ENCODE measurements at places on chromosomes 4 and X.
A peak's percentile ranks its signal among the peaks of the same experiment; 100 is the strongest.

- no peak for DNase-seq
Measured at GRCh38 chrX:41137589-41137988, 52.3 kb downstream of the USP9X start.

DNA sequence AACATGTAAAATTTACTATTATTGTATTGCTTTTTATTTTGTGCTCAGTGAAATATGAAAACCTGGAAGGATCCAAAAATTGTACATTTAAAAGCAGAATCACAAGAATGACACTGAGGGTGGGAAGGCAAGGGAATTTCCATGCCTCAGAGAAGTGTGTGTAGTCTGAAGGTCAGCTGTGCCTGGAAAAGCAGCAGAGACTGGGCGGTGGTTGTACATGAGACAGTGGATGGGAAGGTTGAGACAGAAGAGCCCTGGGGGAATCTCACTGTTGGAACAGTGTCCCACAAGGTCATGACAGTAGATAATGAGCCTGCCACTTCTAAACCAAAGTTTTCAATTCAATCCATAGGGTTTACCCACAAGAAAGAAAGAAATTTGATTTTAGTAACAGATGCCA lies 17.1 kb upstream of the ANTXR2 start:
- DNase-seq = no peak

DNA sequence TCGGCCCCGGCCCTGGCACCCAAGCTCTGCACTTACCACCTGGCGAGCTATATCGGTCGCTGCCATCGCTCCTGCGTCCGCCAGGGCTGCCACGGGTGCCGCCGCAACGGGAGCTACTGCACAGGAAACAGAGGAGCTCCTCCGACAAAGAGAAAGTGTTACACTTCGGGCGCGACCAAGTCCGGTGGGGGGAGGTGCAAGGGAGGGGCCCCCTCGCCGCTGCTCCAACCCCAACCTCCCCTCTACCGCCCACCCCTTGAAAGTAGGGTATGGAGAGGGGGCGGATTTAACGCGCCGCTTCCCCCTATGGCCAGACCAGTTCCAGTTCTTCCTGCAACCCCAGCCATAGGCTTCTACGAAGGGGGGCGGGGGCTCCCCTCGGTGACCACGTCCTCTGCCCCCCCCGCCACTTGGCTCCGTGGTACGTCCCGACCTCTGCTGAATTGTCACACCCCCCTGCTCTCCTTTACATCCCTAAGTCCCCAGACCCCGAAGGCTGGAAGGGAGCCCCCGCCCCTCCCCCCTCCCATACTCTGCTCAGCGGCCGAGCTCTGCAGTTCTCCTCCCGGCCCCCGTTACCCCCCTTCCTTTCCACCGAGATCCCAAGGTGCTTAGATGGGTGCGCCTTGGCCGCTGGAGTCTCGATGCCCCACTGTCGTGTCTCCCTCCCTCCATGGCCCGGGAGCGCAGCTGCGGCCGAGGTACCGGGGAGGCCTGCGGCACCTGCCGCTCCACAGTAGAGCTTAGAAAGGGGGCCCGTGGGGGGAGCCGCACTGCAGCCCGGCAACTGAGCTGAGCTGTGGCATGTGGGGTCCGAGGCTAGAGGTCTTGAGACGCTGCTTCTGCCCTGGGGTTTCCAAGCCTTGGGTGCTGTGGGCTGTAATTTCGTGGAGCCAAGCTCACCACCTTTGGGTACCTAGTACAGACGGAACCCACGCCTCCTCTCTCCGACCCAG lies at the start of gene SEPTIN6:
SEPTIN6 (minus strand) TSS at position 129 of the 956 bp plus-strand sequence; CDS start at position 66, 63 bp downstream.
- peak; percentile 43 for DNase-seq

- no peak for DNase-seq
Measured at GRCh38 chr4:118997601-118998000, 108.9 kb downstream of the SYNPO2 start.

DNA sequence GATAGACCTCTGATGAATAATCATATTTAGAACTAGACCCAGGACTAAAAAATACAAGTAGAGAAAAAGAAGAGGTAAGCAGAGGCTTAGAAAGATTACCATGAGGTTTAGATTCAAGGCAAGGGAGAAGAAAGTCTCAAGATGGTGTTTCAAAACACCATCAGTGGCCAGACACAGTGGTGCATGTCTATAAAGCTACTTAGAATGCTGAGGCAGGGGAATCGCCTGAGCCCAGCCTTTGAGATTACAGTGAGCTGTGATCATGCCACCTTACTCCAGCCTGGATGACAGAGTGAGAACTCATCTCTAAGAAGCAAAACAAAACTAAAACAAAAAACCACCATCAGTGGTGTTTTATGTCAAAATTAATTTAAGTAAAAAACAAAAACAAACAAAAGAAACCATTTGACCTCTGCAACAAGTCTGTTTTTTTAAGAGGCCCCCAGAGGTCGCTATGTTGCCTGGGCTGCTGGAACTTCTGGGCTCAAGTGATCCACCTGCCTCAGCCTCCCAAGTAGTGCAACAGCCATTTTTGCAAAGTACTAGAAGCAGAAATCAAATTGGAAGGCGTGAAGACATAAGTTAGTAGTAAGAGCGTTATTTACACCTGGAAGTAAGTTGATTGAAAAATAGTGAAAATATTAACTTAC lies 784.3 kb downstream of the ADGRL3 start:
- DNase-seq = no peak

DNA sequence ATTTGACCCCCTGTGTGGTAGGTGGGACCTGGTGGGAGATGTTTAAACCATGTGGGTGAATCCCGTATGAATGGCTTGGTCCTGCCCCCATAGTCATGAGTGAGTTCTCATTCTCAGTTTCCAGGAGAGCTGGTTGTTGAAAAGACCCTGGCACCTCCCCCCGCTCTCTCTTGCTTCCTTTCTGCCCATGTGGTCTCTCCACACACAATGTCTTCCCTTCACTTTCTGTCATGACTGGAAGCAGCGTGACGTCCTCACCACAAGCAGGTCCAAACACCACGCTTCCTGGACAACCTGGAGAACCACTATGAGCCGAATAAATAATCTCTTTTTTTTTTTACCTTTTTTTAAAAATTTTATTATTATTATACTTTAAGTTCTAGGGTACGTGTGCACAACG lies 3.5 kb upstream of the CSF2RA start:
- DNase-seq = no peak

DNA sequence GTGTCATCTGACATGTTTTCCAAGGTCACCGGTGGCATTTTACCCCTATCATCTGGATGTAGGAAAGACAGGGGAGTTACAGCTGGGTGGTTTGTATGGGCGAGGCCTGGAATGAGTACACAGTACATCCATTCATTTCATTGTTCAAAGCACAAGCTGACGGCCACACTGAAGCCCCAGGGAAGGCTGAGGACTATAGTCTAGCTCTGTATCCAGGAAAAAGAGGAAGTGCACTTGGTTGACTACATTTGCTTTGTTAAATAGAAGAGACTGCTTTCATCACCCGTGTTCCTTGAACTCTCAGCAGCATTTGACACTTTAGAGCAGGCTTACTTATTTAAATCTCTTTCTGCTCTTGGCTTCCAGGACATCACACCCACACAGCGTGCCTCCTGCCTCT lies 1041.0 kb upstream of the TENM3 start:
- DNase-seq = no peak

DNA sequence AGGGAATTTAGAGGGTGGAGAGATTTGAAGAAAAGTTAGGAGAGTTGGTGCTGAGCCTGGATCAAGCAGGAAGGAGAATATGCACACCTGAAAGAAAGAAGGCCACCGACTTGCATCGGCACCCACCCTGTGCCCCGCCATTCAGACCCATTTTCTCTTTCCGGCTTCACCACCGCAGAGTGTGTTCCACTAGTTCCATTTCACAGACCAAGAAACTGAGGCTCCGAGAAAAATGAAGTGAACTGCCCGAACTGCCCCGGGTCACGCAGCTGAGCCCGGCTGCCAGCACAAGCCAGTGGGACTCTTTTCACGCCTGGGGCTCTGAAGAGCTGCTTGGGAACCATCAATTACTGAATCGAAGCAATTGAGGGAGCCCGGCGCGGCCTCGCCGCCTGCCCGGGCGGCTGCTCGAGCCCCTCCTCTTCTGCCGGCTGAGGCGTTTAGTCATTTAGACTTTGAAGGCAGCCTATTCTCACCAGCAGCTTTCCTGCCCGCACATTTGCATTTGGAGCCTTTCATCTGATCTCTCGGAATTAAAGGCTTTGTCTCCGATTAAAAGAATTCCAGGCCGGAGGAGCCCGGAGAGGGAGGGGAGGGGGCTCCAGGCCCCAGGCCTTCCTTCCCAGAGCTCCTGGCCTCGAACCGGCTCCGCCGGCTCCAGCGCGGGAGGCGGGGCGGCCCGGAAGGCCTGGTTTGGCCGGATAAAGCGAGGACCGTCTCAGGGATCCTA lies 140.2 kb upstream of the PJA1 start:
- DNase-seq = no peak

DNA sequence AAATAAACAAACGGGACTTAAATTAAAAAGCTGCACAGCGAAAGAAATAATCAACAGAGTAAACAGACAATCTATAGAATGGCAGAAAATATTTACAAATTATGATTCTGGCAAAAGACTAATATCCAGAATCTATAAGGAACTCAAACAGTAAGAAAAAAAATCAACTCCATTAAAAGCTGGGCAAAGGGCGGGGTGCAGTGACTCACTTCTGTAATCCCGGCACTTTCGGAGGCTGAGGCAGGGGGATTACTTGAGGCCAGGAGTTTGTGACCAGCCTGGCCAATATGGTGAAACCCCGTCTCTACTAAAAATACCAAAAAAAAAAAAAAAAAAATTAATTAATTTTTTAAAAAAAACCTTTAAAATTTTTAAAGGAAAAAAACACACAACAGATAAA lies 109.0 kb downstream of the ATP11C start:
- DNase-seq = no peak

DNA sequence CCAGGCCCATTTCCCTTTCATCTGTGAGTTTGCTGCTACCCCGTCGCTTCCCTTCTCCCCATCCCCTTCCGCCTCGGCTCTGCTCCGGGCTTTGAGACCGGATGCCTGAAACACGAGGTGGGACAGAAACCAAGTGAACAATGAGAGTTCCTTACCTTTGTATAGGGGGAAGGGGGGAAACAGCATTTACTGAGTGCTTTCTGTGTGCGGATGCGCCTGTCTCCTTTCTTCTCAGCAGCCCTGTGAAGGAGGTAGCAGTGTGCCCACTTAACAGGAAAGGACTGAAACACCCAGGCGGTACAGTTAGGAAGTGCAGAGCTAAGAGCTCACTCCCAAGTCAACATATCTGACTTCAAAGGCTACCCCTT lies 43.2 kb upstream of the TMSB15B start:
- DNase-seq = peak; percentile 71

- DNase-seq = no peak
Measured at GRCh38 chr4:1984406-1985191, 24.2 kb downstream of the NELFA start.

DNA sequence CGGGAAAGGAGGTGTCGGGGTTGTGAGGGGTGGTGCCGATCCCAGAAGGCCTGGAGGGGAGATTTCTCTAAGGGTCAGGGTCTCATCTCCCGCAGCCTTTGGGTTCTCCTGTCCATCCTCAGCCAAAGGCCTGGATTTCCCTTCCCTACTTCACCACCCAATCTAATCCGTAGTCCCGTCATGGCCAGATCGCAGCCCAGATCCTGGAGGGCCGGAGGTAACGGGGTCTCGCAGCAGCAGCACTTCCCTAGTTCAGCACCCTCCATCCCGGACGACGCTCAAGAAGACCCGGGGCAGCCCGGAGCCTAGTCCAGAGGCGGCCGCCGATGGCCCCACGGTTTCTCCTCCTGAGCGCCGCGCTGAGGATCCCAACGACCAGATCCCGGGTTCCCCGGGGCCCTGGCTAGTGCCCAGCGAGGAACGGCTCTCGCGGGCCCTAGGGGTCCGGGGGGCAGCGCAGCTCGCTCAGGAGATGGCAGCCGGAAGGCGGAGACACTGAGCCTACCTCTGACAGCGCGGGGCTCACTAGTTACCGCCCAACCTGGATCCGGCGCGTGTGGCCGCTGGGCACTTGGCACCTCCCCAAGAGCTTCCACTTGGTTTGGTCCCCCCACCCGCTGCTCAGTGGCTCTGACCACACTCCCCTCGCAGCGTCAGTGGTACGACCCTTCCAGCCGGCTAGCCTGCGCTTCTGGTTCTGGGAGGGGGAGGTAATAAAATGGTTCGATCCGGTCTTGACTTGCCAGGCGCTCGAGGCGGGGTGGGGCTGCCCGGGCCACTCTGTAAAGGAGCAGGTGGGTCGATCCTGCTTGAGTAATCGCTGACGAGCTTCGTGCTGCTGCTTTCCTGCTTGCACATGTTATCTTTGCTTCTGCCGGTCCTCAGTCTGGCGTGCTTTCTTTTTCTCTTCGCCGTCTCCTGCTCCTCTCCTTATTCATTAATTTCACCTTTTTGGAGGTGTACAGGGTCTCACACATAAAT lies 3.6 kb downstream of the MAGIX start:
- peak; percentile 44 for DNase-seq

DNA sequence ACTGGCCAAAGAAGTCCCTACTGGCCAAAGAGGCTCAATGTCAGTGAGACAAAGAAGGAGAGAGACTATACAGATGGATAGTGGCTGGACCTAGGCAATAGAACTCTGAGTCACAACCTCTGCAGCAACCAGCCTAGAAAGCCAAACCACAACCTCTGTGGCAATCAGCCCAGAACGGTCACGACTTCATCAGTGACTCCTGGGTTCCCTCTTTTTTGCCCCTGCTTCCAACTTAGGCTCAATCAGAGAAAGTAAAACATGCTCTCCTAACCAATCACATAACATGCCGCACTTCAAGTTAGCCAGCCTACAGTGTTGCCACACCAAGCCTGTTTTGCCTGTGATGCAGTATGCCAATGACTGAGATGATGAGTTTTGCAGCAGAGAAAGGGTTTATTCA lies 203.4 kb downstream of the ANAPC10 start:
- no peak for DNase-seq

DNA sequence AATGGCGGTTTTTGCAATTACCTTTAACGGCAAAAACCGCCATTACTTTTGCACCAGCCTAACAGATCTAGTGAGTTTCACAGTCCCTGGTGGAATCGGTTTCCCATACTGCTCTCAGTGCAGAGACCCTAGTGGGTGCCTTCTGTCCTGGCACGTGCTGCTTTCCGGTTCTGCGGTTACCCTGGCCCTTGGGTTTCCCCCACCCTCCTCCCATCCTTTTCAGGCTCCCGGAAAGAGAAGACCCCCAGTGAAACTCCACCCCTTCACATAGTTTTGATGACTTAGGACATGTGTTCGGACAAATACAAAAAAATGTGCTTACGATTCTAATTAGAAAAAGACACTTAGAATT lies 36.9 kb downstream of the NLGN3 start:
- DNase-seq = no peak

All from DMS 273 treated with DMSO at 0.1 percent for 48 hours (cell line).